Urinary bladder (tissue), 4 donors: ENCODE measurements at places on chromosomes 1 and 21. TPM values are rescaled to one million over a fixed set of nuclear protein-coding genes. Genes with fewer than 3 reads are reported as not detected.

DNA sequence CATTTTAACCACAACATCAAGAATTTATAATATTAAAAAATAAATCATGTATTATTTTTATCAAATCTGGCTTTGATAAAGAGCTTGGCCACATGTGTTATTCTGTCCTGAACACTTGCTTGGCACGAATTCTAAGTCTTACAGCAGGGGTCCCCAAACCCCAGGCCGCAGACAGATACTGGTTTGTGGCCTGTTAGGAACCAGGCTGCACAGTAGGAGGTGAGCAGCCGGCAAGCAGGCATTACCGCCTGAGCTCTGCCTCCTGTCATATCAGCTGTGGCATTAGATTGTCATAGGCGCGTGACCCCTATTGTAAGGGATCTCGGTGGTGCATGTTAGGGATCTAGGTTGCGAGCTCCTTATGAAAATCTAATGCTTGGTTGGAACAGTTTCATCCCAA, 127.6 kb upstream of the IVNS1ABP start:
- DNase-seq, result no peak

- no peak for DNase-seq
These were observed 159.1 kb downstream of the NFIA start for GRCh38 chr1:61241411-61241838.

DNA sequence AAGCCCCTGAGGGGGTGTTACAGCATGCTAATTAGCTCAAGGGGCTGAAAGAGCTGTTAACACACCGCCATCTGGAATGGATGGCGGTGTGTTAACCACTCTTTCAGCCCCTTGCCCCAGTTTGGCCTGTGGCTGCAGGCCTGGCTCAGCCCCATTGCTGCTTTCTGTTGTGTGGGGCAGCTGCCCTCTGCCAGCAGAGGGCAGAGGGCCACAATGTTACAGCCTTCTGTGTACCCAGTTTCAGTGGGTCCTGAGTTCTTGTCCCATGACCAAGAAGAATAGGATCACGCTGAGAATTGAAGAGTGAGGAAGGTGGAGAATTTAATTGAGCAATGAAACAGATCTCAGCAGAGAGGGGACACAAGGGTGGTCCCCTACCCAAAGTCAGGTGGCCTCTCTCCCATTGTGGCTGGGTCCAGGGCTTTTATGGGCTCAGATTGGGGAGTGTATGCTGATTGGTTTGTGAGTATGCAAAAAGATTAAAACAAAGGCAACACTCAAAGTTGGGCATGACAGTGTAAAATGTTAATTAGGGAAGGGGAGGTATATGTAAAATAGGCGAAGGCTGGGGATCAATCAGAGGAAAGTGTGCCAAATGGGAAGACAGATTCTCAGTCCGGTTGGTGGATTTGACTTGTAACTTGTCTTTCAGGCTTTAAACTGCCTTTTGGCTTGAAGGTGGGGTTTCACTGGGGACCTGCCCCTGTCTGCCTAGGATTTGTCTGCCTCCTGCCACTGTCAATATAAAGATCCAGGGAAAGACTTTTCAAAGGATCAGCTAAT, 142.2 kb downstream of the RABGAP1L start:
- no peak for DNase-seq

The BARHL2 gene
- polyA plus RNA-seq, result not detected

The KIF26B gene
- 0.62 TPM for polyA plus RNA-seq

DNA sequence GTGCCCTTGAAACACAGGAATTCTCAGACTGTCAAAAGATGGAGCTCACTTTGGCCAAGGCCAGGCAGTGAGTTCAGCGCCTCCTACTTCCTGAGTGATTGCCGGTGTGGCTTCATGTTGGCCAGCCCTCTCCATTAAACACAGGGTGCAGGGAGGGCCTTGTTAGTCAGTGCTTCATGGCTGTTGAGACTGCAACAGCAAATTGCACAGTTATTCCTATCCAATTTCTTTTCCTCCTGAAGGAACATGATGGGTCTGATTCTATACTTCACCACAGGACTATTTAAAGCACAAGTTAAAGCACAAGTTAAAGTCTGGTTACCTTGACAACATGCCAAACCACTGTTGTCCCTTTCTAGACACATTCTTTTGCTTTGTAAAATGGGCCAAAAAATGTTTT, 156.6 kb downstream of the SIPA1L2 start:
- DNase-seq, result no peak

- no peak for DNase-seq
These were observed 56.9 kb upstream of the RGS1 start for GRCh38 chr1:192518700-192519099.

The IRF6 gene
- 9.3 TPM for polyA plus RNA-seq

DNA sequence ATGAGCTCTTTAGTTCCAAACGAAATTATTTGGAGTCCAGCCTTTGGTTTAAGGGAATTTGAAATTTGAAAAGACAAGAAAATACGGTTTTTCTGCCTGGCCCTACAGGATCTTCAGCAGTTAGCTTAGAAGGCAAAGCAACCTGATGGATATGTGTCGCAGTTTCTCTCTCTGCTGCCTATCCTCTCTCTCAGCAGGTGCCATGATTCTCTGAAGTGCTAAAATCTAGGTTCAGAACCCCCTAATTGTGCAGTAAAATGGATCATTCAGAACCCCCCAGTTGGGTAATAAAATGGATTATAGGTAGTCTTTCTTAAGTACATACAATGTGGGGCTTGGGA, 446 bp upstream of the DEPDC1 start:
- DNase-seq, result no peak

GRCh38 chr1:28099050-28099769, 10.8 kb upstream of the EYA3 start:
- DNase-seq, result no peak

The CSMD2 gene
- polyA plus RNA-seq, result 0.32 TPM

DNA sequence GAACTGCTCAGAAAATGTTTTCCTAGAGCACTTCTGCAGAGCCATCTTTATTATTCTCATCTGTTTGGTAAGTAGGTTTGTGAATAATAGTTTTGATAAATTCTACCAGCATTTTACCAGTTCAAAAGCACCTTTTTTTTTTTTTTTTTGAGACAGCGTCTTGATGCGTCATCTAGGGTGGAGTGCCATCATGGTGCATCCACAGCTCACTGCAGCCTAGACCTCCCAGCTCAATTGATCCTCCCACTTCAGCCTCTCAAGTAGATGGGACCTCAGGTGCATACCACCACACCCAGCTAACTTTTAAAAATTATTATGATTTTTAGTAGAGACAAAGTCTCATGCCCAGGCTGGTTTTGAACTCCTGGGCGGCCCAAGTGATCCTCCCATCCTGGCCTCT, 9.8 kb upstream of the RHBG start:
- no peak for DNase-seq

DNA sequence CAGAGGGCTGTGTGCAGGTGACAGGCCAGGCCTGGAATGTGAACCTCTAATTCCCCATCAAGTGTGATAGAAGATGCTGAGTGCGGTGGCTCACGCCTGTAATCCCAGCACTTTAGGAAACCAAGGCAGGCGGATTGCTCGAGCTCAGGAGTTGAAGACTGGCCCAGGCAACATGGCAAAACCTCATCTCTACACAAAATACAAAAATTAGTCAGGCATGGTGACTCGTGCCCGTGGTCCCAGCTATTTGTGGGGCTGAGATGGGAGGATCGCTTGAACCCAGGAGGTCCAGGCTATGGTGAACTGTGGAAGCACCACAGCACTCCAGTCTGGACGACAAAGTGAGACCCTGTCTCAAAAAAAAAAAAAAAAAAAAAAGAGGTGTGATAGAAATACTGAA, 40.1 kb upstream of the PUM1 start:
- no peak for DNase-seq

The CFHR4 gene
- polyA plus RNA-seq, result 0.04 TPM

GRCh38 chr1:9822490-9822889, 1.3 kb downstream of the CLSTN1 start:
- DNase-seq, result no peak

The TEX38 gene
- not detected for polyA plus RNA-seq

The SH2D2A gene
- 0.70 TPM for polyA plus RNA-seq

The NUP210L gene
- polyA plus RNA-seq, result 0.04 TPM

GRCh38 chr1:2548068-2548589, 8.0 kb upstream of the TNFRSF14 start:
- no peak for DNase-seq

DNA sequence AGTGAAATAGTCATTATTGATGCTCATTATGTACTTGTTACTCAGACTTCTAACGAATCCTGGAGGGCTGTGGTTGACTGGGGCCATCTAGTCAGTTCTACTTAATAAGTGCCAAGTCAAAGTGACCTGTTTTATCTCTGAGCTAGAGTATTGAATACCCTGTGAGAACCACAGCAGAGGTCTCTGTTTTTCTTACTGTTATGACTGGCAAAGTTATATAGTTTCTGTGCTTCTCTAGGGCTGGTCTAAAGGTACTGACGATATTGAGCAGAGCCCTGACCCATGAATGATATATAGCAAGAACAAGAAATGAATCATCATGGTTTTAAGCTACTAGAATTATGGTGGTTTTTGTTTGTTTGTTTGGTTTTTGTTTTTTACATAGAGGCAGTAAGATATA, 555.8 kb downstream of the PLA2G4A start:
- DNase-seq, result no peak
